ENCODE measurements at places on chromosomes 2 and 18.

- DNase-seq: no peak
These were observed 925.7 kb downstream of the DCDC2C start for GRCh38 chr2:4628998-4629501.

- no peak for DNase-seq
These were observed 184.2 kb upstream of the KLHL29 start for GRCh38 chr2:23200787-23201114.

GRCh38 chr2:172765662-172766061 is 30.0 kb downstream of the RAPGEF4 start:
- no peak for DNase-seq

GRCh38 chr18:5415031-5415430 is 119.5 kb upstream of the ZBTB14 start:
- DNase-seq: no peak

DNA sequence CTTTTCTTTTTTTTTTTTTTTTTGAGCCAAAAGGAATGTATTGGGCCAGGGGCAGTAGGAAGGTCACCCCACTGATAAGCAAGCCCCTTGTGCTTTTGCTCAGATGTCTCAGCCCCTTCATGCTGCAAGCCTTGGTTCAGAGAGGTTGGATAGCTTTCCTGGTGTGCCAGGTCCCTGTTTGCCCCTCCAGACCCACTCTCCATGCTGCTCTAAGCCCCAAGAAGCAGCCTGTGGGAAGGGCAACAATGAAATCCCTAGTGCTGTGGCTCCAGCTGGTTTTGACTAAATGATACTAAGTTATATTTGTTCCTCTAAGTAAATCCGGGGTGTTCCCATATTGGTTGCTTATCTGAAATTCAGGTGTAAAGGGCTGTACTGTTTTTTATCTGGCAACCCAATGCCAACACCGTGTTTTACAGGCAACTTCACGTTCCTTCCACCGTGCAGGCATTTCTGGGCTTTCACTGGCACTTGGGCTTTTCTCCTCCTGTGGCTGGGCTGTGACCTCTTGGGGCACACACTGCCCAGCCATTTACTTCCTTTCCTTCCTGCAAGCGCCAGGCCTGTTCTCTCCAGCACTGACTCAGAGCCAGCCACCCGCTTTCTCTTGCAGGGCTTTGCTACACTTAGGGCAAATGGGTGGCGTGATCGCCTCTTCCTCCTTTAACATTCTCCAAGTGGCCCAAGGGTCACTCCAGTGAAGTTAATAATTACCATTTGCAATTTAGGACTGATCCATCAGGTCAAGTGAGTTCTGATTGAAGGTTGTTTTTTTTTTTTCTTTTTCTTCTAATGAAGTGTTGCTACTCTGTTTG is 21.6 kb downstream of the MERTK start:
- DNase-seq: no peak

- no peak for DNase-seq
These were observed 52.3 kb downstream of the PIEZO2 start for GRCh38 chr18:11096839-11097750.

GRCh38 chr2:22904126-22904684 is 480.8 kb upstream of the KLHL29 start:
- DNase-seq: no peak

GRCh38 chr2:182625814-182626213 is 90.2 kb upstream of the DNAJC10 start:
- DNase-seq: no peak

- DNase-seq: no peak
These were observed 120.5 kb downstream of the ZFP36L2 start for GRCh38 chr2:43105586-43106558.

DNA sequence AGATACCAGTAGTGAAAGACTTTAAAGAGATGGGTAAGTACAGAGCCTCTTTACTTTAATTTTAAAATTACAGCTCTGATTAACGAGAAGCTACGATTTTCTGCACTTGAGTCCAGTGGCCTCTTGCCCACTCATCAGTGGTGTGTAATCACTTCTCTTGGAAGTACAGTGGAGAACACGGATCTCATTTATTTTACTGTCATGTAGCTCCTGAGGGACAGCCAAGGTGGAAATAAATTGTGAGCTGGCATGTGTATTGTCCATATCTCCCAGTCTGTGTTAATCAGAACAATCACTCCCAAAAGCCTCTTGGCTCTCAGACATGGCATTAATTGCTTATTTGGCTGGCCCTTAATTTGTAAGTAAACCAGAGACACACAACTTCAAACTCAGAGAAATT is 69.4 kb downstream of the LOXHD1 start:
- no peak for DNase-seq

- no peak for DNase-seq
These were observed 91.3 kb downstream of the ASXL2 start for GRCh38 chr2:25787020-25787419.

DNA sequence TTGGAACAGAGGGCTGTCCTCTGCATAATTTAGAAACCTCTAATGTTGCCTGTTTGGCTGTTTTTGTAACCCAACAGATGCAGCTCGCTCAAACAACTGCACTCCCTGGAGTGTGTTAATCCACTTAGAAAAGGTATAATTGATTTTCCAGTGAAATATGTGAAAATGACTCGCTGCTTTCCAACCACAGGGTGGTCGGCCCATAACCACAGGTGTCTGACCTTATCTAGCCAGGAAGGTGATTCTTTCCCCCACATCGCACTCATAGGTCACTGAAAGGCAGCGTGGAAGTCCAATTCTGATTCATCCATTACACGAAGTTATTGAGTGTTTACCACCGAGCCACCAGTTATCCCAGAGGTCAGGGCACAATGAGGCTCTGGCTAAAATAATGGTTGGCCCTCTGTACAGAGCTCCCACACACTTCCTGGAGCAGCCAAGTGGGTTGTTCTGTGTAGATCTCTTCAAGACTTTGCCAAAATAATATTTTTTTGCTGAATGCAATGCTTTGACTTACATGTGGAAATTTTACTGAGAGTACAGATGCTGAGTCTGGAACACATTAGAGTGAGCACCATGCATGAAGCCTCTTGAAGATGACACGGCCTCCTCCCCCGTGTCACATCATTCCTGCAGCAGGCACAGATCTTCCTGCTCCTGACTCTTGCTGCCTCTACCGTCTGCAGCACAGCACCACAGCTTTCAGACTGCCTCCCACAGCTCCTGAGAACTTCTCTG is 396.2 kb downstream of the ZNF516 start:
- no peak for DNase-seq

GRCh38 chr2:30385327-30385726 is 61.7 kb upstream of the LCLAT1 start:
- DNase-seq: no peak

- no peak for DNase-seq
These were observed 906 bp downstream of the IKZF2 start for GRCh38 chr2:213150315-213151097.

- no peak for DNase-seq
These were observed 108.0 kb downstream of the ITGB1BP1 start for GRCh38 chr2:9315280-9315847.

- no peak for DNase-seq
These were observed 3.6 kb upstream of the LRATD1 start for GRCh38 chr2:14628901-14629300.

GRCh38 chr2:203619267-203619878 is 84.3 kb upstream of the RAPH1 start:
- DNase-seq: no peak

GRCh38 chr18:51168960-51169662 is 28.4 kb downstream of the MEX3C start:
- DNase-seq: no peak

GRCh38 chr18:36458306-36458705 is 160.8 kb downstream of the FHOD3 start:
- no peak for DNase-seq

- DNase-seq: no peak
These were observed 26.2 kb downstream of the POU3F3 start for GRCh38 chr2:104880076-104880475.

DNA sequence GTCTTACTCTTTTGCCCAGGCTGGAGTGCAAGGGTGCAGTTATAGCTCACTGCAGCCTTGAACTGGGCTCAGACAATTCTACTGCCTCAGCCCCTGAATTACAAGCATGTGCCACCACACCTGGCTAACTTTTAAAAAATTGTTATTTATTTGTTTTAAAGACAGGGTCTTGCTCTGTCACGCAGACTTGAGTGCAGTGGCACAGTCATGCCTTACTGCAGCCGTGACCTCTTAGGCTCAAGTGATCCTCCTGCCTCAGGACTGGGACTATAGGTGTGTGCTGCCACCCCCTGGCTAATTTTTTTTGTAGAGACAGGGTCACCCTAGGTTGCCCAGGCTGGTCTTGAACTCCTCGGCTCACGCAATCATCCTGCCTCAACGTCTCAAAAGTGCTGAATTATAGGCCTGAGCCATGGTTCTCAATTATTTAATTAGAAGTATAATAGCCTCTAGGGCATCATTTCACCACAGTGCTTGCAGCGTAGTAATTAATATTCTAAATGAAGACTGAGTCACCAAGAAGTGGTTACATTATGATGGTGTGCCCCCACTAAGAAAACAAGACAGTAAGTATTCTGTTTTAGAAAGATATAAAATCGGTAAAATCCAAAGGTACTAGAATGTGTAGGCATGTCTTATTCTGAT is 69.6 kb downstream of the EML4 start:
- no peak for DNase-seq

DNA sequence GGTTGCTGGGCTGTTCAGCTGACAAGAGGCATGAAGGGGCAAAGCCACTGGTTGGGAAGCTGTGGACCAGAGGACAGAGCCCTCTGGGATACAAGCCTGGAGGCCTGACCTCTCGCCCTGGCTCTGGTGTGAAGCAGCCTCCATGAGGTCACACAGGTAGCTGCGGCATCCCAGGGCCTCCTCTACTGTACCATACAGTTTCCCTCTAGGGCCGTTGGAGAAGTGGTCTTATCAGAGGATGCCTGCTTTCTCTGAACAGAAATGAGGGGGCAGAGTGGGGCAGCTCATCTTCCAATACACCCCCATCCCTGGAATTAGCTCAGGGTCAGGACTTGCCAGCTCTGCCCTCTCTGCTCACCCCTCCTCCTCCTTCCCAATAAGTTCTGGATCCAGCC is 135.1 kb upstream of the SMAD2 start:
- DNase-seq: no peak

DNA sequence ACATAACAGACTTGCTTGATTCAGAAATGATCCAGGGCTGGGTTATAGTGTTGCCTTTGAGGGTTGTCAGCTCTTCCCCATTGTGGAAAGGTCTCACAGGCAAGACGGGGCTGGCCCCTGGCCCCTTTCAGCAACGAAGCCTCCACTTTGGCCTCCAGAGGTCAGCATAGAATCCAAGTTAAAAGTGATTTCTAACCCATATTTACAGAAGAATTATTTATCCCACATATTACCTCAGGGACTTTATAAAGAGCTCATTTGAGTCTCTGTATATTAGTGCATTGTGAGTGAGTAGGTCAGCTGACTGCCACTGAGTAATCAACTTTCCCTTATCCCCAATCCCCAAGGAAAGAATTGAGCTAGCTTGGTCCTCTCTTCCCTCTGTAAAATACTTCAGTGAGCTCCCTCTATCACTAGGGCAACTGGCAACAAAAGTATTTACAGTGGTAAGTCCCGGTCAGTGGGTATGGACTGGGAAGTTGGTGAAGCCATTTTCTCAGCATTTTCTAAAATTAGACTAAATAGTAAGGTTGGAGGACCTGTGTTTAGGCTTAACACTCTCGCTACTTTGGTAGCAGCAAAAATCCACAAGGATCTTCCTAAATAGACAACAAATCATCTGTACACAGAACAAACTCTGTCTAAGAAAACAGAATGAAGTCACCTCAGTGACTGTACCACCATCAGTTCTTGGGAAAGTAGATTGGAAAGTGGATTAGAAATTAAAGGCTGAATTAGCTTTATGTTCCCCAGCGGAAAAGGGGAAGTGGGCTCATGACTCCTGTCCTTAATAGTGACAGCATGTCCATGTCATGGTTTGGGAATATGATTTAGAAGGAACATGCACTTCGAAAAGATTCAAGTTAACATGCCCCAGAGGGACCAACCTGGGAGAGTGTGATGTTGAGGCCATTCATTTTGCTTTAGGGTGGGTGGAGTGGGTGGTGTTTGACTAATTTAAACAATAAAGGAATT is 171.0 kb upstream of the SIX3 start:
- no peak for DNase-seq

GRCh38 chr2:128469203-128469602 is 150.5 kb upstream of the HS6ST1 start:
- DNase-seq: no peak

DNA sequence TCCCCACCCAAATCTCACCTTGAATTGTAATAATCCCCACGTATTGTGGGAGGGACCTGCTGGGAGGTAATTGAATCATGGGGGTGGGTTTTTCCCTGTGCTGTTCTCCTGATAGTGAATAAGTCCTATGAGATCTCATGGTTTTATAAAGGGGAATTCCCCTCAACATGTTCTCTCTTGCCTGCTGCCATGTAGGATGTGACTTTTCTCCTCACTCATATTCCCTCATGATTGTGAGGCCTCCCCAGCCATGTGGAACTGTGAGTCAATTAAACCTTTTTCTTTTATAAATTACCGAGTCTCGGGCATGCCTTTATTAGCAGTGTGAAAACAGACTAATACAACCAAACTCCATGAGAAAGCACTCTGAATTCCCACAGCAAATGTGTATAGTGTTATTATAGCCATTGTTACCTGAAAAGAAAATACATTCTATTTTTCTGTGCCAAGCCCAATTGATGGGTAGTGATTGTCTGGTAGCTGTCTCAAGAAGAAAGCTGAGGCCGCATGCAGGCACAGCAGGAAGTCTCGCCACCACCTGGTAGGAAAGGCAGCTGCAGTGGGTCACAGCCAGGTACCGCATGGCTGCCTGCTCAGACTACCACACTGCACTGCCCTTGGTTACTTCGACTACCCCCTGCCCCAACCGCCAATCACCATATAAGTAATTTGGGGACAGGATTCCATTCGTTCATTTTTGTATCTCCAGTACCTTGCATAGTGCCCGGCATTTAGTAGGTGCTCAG is 10.3 kb upstream of the ZBTB7C start:
- no peak for DNase-seq

DNA sequence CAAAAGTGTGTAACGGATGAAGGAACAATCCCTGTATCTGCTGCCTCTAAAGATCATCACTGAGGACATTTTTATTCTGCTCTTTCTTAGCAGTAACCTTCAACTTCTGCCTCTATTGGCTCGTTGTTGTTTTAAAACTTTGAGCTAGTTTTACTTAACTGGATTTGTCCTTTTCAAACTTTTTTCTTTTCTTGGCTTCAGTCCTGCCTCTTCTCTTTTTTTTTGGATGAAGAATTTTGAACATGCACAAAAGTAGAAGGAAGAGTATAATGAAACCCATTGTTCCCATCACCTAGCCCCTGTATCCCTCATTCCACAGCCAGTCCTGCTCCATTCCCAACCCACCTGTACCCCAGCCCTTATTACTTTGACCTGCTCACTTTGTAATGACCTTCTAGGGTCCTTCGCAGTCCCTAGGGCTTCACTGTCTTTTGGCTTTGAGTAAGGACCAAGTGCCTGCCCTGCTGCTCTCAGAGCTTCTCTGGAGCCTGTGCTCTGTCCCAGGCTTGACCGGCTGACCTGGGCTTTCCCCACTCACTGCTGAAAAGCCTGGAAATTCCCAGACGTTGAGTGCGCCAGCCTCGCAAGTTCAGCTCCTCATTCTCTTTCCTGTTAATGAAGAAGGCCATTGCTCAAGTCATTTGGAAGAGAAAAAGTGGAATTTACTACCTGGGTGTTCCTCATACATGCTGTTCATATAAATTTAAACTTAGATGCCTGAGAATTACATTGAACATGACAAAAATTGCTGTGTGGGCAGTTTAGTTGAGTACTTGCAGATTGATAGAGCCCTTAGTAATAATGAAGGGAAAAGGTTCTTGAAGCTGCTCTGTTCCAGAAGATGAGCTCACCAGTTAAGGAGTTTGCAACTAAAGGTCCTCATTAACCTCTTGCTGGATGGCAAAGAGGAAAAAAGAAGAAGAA is 149.3 kb upstream of the ALPP start:
- DNase-seq: no peak

GRCh38 chr18:33459612-33460011 is 19.1 kb upstream of the CCDC178 start:
- no peak for DNase-seq

All from amniotic stem cell (primary cell).